DMS79 treated with DMSO at 0.1 percent for 48 hours (cell line): ENCODE measurements at places on chromosomes 7 and 10.

DNA sequence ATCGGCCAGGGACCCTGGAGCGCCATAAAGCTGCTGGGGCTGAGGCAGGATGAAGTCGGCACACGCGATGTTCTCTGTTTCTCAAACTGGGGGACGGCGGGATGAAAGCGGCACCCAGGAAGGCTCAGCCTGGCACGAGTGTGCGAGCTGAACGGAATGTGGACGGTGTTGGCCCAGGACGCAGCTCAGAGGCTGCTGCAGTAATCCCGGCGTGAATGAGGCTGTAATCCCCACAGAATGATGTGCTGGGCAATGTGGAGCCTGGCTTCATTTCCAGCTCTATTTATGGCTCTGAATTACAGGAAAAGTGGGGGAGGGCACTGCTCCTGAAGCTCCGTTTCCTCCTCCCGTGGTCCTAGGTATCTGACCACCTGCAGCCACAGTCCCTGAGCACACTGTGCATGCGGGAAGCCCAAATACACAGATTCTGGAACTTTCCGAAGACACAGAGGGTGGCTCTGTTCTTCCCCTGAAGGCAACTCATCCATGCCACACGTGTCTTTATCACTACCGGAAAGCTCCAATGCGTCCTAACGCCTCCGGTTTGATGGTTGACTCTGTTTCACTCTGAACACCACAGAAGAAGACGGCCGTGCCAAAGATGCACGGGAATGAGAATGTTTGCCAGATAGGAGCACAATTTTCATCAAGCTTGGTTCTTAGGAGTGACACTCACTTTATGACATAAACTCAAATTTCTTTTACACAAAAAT is 37.6 kb downstream of the KLF6 start:
- DNase-seq, result no peak

- no peak for DNase-seq
Observed at GRCh38 chr10:6234371-6234770, 31.6 kb downstream of the PFKFB3 start.

GRCh38 chr7:87475359-87476178 is at the start of gene ABCB4:
ABCB4 (minus strand) TSS chr7:87475680; CDS start chr7:87475465, 215 bp downstream.
- no peak for DNase-seq

- no peak for DNase-seq
Observed at GRCh38 chr7:104096683-104097082, 107.2 kb upstream of the RELN start.

- no peak for DNase-seq
Observed at GRCh38 chr10:49616421-49617101, 2.7 kb downstream of the CHAT start.

GRCh38 chr10:84371944-84372343 is 43.6 kb downstream of the CCSER2 start:
- DNase-seq, result no peak

- no peak for DNase-seq
Observed at GRCh38 chr10:130630135-130630534, 493.9 kb downstream of the GLRX3 start.

DNA sequence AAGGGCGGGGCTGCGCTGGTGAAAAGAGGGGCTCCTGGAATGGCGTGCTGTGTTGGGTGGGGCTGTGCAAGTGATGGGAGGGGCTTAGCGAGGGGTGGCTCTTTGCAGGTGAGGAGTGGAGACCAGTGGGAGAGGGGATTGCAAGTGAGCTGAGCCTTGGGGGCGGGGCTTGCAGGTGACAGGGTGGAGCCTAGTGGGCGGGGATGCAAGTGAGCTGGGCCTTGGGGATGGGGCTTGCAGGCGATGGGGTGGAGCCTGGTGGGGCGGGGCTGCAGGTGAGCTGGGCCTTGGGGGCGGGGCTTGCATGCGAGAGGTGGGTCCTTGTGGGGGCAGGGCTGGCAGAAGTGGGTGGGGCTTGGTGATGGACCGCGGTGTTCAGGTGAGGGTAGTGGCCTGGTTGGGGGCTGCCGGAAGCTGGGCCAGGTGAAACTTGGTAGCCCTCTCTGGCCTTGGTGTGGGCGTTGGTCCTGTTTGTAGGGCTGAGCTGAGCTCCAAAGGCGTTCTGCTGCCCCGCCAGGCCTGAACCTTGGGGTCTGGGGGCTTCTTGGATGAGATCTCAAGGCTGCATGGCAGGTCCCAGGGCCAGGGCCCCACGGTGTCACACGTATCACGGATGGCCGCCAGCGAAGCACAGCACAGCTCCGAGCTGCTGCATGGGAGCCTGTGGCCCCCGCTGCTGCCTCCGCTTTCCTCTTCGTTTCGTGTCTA is 743 bp upstream of the PITRM1 start:
- no peak for DNase-seq

GRCh38 chr7:27576360-27576944 is 86.2 kb downstream of the HIBADH start:
- peak; percentile 57 for DNase-seq

- DNase-seq, result peak; percentile 78
Observed at GRCh38 chr7:128738570-128739047, 550 bp upstream of the CALU start.

GRCh38 chr10:101236376-101237080 is 7.3 kb upstream of the LBX1 start:
- DNase-seq, result no peak

DNA sequence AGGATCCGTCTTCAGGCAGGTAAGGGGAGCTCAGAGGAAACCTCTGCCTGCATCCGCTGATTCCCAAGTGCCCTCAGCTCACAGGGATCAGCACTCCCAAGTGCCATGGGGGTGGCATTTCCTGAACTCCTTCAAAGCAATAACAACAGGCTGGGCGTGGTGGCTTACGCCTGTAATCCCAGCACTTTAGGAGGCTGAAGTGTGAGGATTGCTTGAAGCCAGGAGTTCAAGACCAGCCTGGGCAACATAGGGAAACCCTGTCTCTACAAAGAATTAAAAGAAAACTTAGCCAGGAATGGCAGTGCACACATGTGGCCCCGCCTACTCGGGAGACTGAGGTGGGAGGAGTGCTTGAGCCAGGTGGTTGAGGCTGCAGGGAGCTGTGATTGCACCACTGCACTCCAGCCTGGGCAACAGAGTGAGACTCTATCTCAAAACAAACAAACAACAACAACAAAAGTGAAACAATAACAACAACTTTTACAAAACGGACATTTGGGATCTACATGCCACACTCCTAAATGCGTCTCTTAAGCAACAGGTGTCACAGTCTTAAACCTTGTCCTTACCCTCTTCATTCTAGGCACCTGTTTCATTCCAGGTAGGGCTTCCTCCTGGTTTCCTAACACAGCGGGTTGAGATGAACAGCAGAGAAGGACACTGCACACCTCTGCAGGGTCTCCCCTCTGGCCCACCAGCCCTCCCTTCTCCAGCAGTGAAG is 73.8 kb downstream of the PAXIP1 start:
- DNase-seq, result peak; percentile 41

DNA sequence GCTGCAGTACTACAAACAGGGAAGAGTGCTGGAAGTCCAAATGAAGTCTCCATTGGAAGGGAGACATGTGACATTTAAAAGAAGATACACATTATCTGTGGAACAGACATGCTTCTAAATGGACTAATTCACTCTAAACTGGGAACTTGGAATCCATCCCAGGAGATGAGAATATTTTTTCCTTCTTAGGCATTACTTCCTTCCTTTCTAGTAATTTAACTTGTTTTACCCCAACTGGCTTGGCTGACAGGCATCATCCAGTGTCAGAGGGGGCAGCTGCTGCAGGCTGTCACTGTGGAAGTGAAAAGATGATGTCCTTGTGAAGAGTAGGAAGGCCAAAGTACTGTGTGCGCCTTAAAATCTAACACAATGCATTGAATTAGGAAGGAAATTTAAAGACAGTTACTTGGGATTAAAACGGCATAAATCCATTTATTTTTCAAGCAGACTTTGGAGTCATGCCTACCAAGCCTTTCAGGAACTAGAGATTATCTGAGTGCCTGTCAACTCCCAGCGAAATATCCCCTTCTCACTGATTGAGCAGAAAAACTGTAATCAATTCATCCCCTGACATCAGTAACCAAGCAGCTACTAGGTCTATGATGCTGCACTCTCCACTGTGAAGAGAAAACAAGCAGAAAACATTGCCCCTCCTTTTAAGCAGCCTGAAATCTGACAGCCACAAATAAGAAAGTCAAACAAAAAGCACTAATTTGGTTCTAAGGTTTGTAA is 161.2 kb downstream of the DGKI start:
- DNase-seq, result no peak

DNA sequence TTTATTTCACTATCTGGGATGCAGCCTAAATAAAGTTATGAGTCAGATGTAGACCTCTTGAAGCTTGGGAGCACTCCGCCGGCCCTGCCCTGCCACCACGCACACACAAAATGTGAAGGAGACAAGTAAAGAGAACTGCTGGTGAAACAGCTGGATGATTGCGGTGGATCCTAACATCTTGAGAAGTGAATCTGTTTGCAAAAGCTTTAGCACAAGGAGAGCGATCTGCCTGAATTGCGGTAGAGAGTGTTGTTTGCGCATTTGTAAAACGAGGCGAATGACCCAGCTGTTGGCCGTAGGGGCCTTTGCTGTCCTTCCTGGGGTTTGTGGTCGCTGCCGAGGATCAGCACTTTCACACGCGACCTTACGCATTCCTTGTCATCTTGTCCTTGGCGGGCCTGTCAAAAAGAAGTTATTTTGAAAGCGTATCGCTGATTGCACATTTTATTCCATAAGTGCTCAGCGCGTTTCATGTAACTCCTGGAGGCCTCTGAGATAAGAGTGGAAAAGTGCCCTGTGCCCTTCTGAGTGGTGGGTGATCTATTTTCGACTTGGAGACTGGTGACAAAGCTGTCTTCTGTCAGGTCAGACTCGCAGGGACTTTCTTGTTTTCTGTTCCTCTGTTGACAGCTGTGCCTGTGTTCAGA is 40.8 kb downstream of the RBM20 start:
- DNase-seq, result no peak

DNA sequence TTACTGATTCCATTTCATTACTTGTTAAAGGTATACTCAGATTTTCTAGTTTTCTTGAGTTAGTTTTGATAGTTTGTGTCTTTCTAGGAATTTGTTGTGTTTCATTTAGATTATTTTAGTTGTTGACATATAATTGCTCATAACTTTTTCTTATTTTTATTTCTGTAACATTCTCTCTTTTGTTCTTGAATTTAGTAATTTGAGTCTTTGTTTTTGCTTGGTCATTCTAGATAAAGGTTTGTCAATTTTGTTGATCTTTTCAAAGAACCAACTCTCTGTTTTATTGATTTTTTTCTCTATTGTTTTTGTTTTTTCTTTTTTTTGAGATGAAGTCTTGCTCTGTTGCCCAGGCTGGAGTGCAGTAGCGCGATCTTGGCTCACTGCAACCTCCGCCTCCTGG is 7.2 kb downstream of the EXOC6 start:
- DNase-seq, result no peak

GRCh38 chr7:146002431-146003078 is 114.0 kb upstream of the CNTNAP2 start:
- DNase-seq, result no peak

- DNase-seq, result no peak
Observed at GRCh38 chr7:79454361-79454960, 994 bp upstream of the MAGI2 start.

DNA sequence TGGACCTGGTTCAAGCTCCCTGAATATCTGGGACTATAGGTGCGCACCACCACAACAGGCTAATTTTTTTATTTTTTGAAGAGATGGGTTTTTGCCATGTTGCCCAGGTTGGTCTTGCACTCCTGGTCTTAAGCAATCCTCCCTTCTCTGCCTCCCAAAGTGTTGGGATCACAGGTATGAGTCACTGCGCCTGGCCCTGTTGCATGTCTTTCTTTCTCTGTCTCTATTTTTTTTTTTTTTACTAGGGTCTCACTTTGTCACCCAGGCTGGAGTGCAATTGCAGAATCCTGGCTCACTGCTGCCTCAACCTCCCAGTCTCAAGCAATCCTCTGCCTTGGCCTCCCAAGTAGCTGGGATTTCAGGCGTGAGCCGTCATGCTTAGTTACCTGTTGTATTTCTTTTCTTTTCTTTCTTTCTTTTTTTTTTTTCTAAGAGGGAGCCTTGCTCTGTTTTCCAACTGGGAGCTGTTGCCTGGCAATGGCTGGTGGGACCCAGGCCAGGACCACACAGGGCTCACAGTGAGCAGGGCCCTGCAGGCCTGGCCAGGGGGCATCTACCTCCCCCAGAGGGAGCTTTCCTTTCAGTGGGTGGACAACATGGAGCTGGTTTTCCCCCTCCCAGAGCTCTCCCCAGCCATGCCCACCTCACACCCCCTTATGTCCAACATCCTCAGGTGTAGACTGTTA is 6.0 kb downstream of the MYL7 start:
- no peak for DNase-seq

GRCh38 chr10:1153805-1154351 is 97.7 kb downstream of the WDR37 start:
- no peak for DNase-seq

DNA sequence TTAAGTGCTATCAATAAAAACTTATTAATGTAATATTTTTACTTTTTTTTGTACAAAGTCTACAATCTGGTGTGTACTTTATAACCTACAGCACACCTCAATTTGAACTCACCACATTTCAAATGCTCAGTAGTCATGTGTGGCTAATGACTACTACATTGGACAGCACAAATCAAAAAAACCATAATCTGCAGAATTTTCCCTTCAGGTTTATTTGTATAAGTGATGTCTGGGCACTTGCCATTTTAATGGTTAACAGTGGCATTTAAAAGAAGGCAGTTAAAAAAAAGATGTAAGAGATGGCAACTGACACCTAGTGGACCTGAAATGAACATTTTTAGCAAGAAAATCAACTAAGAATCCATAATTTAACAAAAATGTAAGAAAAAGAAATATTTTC is 124.6 kb upstream of the NRBF2 start:
- DNase-seq, result no peak

DNA sequence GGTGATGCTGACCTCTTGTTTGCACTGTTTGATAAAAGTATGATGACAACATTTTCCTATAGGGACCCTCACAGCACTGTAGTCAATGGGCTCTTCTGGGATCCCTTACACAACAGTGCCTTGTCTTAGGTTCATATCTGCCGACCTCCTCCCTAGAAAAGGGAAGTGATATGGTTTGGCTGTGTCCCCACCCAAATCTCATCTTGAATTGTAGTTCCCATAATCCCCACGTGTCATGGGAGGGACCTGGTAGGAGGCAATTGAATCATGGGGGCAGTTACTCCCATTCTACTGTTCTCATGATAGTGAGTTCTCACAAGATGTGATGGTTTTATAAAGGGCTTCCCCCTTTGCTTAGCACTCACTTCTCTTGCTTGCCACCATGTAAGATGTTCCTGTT is 23.1 kb downstream of the ZC3HAV1 start:
- DNase-seq, result no peak
